ENCODE measurements at places on chromosomes 12 and 14.

- DNase-seq, result no peak
Measured at GRCh38 chr14:55739967-55740648, 160.1 kb downstream of the KTN1 start.

GRCh38 chr12:50633955-50634354 is 129.2 kb downstream of the DIP2B start:
- no peak for DNase-seq

DNA sequence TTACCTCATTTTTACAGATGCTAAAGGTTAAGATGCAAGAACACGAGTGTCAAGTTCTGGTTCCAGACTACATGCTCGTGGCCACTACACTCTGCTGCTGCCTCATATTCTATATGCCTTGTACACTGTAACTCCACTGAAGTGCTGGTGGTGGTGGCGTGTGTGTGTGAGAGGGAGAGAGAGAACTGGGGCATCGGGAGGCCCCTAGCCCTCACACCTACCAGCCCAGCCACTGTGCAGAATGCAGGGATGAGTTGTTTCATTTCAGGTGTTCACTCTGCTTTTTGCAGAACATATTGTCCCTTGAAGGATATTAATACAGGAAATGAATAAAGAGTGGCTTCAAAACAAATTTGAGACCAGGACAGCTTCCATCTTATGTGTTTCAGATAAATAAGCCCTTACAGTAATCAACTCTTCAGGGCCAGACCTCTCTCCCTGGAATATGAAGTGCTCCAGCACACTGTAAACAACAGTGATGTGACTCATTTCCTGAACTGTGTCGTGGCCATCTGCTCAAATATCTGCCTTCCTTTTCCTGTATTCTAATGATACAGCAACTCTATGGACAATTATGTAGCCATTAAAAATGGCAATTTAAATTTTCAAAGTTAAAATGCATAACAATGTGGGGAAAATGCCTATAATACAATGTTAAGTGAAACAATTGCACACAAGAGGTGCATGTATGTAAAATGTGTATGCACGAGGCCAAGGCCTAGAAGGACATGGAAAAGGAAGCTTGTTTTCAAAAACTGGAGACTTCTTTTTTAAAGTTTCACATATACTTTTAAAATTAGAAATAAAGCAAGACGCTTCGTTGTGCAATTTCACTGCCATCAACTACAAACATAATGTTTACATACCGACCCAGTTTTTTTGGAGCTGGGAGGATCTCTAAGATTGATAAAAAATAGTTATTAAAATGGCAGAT is 215.4 kb downstream of the PELI2 start:
- no peak for DNase-seq

- no peak for DNase-seq
Measured at GRCh38 chr14:103973354-103973753, 31.0 kb upstream of the RD3L start.

DNA sequence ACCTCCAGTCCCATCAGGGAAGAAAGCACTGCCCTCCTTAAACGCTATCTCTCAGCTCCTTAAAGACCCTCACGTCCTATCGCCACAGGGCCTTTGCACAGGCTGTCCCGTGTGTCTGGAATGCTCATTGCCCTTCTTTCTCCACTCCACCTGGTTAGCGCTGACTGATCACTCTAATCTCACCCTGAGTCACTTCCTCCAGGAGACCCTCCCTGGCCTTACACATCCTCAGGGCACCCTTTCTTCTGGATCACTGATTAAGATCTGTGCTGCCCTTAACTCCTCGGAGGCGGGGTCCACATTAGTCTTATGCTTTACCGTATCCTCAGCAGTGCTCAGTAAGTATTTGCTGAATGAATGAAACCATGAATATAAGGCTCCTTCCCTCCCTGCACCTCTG is 94.7 kb downstream of the SYNE3 start:
- DNase-seq, result no peak
